Activated CD8-positive, alpha-beta memory T cell treated with anti-CD3 and anti-CD28 coated beads, Interleukin-2, amount 10 ng/mL, durations not matched to agents 7 days and 5 days (primary cell): ENCODE measurements at places on chromosomes 3 and 15. TPM values are rescaled to one million over a fixed set of nuclear protein-coding genes. Genes with fewer than 3 reads are reported as not detected.

The GP5 gene
- 0.53 TPM for total RNA-seq

The TM4SF4 gene
- not detected for total RNA-seq

The GXYLT2 gene
- total RNA-seq, result not detected

- H3K4me1 ChIP-seq, result no peaks in the 10 kb centered on the region
- H3K27me3 ChIP-seq, result no peaks in the 10 kb centered on the region
- no peak overlapping the region for H3K4me3 ChIP-seq
- no peak for DNase-seq
These were observed 27.8 kb upstream of the ST8SIA2 start for GRCh38 chr15:92365906-92366305.

- no peak for DNase-seq
- no peaks in the 10 kb centered on the region for H3K36me3 ChIP-seq
- H3K27me3 ChIP-seq, result no peaks in the 10 kb centered on the region
- H3K4me3 ChIP-seq, result no peak overlapping the region
These were observed 33.1 kb upstream of the CCDC50 start for GRCh38 chr3:191296041-191296541.

DNA sequence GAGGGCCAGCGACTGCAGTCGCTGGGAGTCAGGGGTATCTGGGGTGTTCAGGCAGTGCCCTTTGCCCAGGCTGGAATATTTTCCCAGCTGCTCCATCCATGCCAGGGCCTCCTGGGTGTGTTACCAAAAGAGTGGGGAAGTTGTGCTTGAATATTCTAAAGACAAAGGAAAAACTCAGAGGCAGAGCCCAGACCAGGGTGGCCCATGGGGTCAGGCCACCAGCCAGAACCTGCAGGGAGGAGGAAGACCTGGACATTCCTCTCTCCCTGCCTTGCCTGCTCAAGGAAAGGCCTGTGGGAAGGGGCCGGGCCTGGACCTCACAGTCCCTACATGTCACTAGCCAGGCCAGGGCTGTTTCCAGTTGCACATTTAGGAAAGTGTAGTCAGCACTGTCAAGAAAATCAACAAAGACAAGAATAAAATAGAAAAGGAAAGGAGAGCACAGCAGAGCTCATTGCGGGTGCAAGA, 16.0 kb upstream of the KLF15 start:
- H3K27me3 ChIP-seq, result peaks cover 3% of the 10 kb centered on the region
- H3K4me3 ChIP-seq, result no peak overlapping the region
- no peak for DNase-seq
- no peaks in the 10 kb centered on the region for H3K4me1 ChIP-seq

- peak overlapping the region; percentile 100 for H3K4me3 ChIP-seq
- peak overlapping the region; percentile 33 for H3K27ac ChIP-seq
- no peaks in the 10 kb centered on the region for H3K27me3 ChIP-seq
These were observed 828 bp upstream of the ATOSA start for GRCh38 chr15:52680041-52680391.

GRCh38 chr3:53229171-53229570, 26.7 kb downstream of the TKT start:
- H3K27me3 ChIP-seq, result no peaks in the 10 kb centered on the region
- H3K4me1 ChIP-seq, result peaks cover 2% of the 10 kb centered on the region
- H3K4me3 ChIP-seq, result no peak overlapping the region
- no peak for DNase-seq
- H3K36me3 ChIP-seq, result peaks cover 27% of the 10 kb centered on the region

GRCh38 chr15:86653344-86654197, 573.9 kb downstream of the AGBL1 start:
- peaks cover 7% of the 10 kb centered on the region for H3K36me3 ChIP-seq
- H3K4me3 ChIP-seq, result peak overlapping the region; percentile 19
- H3K27me3 ChIP-seq, result no peaks in the 10 kb centered on the region
- H3K27ac ChIP-seq, result peak overlapping the region; percentile 72

DNA sequence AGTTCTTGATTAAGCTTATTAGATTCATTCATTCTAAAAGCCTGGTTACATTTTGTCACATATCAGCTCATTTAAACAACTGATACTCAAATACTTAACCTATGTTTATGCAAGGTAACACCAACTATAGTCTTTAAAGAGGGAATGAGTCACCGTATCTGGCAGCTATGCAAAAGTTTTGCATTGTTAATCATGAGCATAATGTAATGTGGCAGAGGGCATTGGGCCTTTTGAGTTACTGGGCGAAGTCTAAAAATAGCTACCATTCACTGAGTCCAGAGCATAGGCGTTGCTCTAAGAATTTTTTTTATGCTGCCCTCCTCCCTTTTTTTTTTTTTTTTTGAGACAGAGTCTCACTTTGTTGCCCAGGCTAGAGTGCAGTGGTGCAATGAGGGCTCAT, 277.7 kb upstream of the ZNF717 start:
- no peaks in the 10 kb centered on the region for H3K4me1 ChIP-seq
- H3K27ac ChIP-seq, result no peak overlapping the region
- H3K27me3 ChIP-seq, result no peaks in the 10 kb centered on the region
- H3K36me3 ChIP-seq, result no peaks in the 10 kb centered on the region

DNA sequence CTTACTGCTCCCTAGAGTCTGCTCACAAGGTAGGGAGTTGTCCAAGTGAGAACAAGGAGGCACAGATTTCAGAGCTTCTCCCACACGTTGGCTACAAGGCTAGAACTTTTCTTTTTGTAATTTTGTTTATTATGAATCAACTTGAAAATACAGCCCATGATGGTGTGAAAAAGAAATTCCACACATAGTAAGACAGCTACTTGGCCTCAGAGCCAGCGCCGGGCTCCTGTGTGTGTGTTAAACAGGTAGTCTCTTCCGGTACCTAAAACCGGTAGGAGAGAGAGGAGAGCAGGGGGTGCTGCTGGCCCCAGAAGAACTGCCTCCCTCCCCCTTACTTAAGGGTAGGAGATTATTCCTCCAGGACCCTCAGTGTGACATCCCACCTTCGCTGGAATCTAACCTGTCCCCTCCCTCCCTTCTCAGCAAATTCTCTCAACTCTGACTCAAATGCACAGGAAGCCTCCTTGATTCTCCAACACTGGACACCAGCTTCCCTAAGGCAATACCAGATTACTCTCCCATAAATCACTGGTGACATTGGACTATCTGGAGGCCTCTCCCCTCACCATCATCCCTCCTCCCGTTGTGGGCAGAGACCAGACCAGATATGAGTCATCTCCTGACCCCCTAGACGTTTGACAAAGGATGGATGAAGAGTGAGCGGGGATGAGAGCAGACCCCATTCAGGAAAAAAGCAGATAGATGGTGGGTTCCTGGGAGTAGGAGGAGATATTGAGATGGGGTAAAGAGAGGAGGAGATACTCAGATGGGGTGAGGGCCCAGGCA, 4.5 kb upstream of the IP6K1 start:
- H3K4me1 ChIP-seq, result peaks cover 15% of the 10 kb centered on the region
- no peak overlapping the region for H3K27ac ChIP-seq
- H3K27me3 ChIP-seq, result no peaks in the 10 kb centered on the region

- peaks cover 11% of the 10 kb centered on the region for H3K27me3 ChIP-seq
- DNase-seq, result no peak
- H3K4me3 ChIP-seq, result no peak overlapping the region
- H3K27ac ChIP-seq, result no peak overlapping the region
- H3K36me3 ChIP-seq, result peaks cover 1% of the 10 kb centered on the region
These were observed 46.5 kb upstream of the FSTL1 start for GRCh38 chr3:120497336-120497735.
